ENCODE measurements at places on chromosomes 12 and 14. TPM values are rescaled to one million over a fixed set of nuclear protein-coding genes. Genes with fewer than 3 reads are reported as not detected.
A peak's percentile ranks its signal among the peaks of the same experiment; 100 is the strongest.

The IGFBP6 gene
- 64.5 TPM for total RNA-seq

The PRH2 gene
- total RNA-seq: not detected

The KRT78 gene
- 0.21 TPM for total RNA-seq

The CFAP251 gene
- 13.8 TPM for total RNA-seq

The EPYC gene
- not detected for total RNA-seq

DNA sequence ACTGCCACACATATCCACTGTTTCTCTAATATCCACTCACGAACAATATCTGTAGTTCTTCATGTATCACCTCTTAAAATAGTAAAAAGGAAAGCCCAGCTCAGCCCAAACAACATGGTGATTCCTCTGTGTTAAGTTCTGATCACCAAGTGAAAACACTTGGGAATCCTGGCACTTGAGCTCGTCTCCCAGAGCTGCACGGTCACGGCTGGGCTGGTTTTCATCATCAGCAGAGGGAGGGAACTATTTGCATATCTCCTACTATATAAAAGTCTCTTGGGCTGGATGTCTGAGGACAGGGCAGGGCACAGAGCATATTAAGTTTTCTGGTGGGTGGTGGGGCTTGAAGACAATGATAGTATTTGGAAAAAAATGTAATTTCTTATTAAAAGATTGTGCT, 870.6 kb downstream of the TMEM121 start:
- H3K27ac ChIP-seq: no peak overlapping the region
- H3K27me3 ChIP-seq: no peaks in the 10 kb centered on the region
- H3K36me3 ChIP-seq: no peaks in the 10 kb centered on the region
- DNase-seq: no peak
- no peaks in the 10 kb centered on the region for H3K4me1 ChIP-seq

DNA sequence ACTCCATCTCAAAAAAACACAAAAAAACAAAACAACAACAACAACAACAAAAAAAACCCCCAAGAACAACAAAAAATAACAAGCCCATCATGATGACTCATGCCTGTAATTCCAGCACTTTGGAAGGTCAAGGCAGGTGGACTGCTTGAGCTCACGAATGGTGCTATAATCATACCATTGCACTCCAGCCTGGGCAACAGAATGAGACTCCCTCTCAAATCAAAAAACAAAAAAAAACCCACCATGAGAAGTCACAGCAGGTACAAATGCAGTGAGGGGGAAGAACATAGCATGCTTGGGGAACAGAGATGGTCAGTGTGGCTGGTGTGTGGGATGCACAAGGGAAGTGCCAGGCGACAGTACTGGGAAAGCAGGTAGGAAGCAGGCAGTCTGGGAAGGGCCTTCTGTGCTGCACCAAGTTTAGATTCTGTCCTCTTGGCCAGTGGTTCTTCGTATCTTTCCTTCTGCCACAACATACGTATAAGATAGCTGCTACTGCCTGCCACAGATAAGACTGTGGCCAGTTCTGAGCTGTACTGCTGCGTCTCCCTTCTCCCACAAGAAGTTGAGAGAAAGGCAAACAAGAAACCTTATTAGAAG, 28.0 kb downstream of the ATG14 start:
- H3K27ac ChIP-seq: peak overlapping the region; percentile 63
- H3K4me3 ChIP-seq: no peak overlapping the region
- H3K36me3 ChIP-seq: peaks cover 21% of the 10 kb centered on the region
- peaks cover 32% of the 10 kb centered on the region for H3K4me1 ChIP-seq
- no peaks in the 10 kb centered on the region for H3K27me3 ChIP-seq

DNA sequence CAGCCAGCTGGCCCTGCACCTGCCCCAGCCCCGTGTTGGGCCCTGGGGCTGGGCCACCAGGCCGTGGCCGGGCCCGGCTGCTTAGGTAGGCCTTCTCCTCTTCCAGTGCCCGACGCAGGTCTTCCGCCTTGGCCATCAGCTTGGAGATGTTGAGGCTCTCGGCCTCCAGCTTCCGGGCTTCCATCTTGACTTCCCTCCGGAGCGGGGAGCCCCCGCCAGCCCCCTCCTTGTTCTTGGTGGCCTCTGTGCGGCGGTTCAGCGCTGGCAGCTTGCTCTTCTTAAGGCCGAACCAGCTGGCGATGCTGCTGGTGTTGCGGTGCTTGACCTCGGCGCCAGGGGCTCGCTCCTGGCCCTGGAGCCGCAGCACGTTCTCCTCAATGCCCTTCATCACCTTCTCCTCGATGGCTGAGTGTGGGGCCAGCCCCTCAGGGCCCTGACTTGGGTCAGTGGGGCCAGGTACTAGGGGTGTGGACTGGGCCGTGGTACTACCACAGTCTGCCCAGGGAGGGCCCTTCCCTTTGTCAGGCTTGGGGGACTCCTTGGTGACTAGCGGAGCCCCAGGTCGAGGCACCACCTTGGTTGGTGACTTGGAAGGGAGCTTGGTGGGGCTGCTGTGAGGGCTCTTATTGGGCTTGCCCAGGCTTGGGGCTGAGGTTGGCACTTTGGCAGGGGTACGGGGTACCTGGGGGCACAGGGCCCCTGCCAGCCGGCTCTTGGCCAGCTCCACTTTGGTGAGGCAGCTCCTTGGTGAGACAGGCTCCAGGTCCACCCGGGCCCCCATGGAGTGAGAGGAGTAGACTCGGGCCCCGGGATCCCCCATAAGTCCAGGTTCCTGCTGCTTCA, 33.2 kb downstream of the NCKAP5L start:
- peaks cover 43% of the 10 kb centered on the region for H3K4me1 ChIP-seq
- H3K36me3 ChIP-seq: peaks cover 93% of the 10 kb centered on the region
- H3K27ac ChIP-seq: no peak overlapping the region
- no peak overlapping the region for H3K4me3 ChIP-seq

DNA sequence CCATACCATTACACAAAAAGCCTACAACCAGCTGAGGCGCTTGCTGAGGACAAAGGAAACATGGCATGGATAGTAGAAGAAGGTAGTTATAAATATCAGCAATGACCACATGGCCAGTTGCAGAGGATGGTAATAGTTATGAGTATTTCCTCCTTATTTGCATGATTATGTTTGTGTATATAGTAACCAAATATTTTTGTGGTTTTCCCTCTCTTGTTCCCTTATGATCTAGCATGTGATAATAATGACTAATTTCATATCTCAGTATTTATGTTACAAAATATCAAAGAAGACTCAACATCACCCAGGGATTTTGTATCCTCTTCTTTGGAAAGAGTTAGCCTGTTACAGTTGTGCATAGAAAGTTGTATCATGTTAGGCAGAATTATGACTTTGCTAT, 13.5 kb upstream of the CATSPERB start:
- no peak for DNase-seq
- H3K4me3 ChIP-seq: no peak overlapping the region
- H3K36me3 ChIP-seq: no peaks in the 10 kb centered on the region
- H3K27ac ChIP-seq: no peak overlapping the region
